ENCODE measurements at places on chromosomes 5 and 9. TPM values are rescaled to one million over a fixed set of nuclear protein-coding genes. Genes with fewer than 3 reads are reported as not detected.
A peak's percentile ranks its signal among the peaks of the same experiment; 100 is the strongest.

Gene GABBR2
- total RNA-seq, result not detected

GRCh38 chr5:6721442-6721841 lies 8.2 kb downstream of the TENT4A start:
- no peak for DNase-seq

Gene ABL1
- total RNA-seq, result 21.2 TPM

- no peak for DNase-seq
Observed at GRCh38 chr5:116469631-116470030, 105.0 kb downstream of the SEMA6A start.

GRCh38 chr5:61431923-61432620 lies 100.0 kb downstream of the ZSWIM6 start:
- DNase-seq, result no peak

DNA sequence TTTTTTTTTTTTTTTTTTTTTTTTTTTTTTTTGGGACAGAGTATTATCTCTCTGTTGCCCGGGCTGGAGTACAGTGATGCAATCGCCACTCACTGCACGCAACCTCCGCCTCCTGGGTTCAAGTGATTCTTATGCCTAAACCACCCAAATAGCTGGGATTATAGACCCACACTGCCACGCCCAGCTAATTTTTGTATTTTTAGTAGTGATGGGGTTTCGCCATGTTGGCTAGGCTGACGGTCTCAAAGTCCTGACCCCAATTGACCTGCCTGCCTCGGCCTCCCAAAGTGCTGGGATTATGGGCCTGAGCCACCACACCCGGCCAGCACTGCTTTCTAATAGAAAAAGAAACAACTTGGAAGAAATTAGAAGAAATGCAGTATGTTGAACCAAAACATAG lies 39.2 kb downstream of the TTC1 start:
- DNase-seq, result peak; percentile 24

- DNase-seq, result no peak
Observed at GRCh38 chr9:28439688-28440087, 866.4 kb upstream of the C9orf72 start.

Gene APBA1
- total RNA-seq, result 4.9 TPM

DNA sequence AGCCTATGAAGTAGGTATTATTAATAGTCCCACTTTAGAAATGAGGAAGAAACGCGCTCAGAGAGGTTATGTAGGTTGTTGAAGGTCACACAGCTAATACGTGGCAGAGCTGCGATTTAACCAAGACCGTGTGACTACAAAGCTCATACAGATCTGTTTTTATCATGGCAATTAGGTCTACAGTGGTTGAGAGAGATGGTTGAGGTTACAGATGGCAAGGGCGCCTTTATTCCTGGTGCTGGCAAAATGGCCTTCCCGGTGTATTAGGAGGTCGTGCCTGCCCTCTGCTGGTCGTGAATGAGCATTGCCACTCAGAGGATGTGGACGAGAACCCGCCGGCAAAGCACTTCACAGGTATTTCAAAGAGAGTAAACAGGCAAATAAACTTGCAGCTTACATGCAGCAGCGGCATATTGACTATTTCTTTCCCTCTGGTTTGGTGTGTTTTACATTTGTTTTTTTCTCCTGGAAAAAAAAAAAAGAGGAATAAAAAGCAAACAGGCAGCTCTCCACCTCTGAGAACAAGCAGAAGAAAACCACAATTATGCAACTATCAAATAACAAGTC lies 65.3 kb upstream of the EGFLAM start:
- peak; percentile 49 for DNase-seq

Gene LMX1B
- 3.2 TPM for total RNA-seq

Gene PHYHD1
- total RNA-seq, result 50.0 TPM

Measured in lower leg skin (tissue), 4 donors.